Left hindlimb (tissue), 1 donor: ENCODE measurements at places on chromosomes 2 and 18.
A peak's percentile ranks its signal among the peaks of the same experiment; 100 is the strongest.

- DNase-seq = no peak
Observed at GRCh38 chr18:40258311-40258710, 1696.7 kb upstream of the PIK3C3 start.

DNA sequence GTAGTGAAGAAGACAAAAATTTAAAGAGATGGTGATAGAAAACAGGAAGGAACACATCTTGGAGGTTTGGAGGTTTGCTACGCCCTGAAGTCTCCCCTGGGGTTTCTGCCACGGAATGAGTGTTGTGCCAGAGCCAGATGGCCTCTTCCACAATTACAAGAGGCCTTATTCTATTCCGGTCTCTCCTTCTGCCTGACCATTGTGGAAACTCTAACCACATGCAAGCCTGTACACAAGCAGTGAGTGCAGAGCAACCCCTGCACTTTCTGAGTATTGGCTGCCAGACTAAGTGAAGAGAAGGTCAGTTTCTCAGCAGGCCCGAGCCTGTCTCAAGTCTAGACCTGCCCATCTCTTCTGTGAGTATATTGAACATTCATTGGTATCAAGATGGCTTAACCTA is 22.7 kb upstream of the MYO1B start:
- peak; percentile 62 for DNase-seq

GRCh38 chr2:27042159-27042661 is 9.3 kb upstream of the AGBL5 start:
- DNase-seq = no peak

- no peak for DNase-seq
Observed at GRCh38 chr18:75264195-75264594, 53.6 kb downstream of the TSHZ1 start.

DNA sequence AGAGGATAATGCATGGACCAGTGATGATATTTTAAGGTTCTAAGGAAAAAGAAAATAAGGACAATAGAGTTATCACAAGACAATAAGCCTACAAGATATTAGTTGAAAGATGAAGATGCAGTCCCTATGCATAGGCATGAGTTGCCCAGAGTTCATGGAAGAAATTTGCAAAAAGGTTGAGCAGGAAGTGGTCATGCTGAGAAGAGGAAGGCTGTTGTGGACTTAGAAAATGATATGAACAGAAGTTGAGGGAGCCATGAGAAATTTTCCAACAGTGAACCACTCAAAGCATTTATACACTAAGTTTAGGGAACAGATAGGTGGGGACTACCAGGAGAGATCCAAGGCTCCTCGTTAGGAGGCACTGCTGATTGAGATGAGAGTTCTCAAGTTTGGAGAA is 3.5 kb downstream of the OSBPL6 start:
- no peak for DNase-seq

DNA sequence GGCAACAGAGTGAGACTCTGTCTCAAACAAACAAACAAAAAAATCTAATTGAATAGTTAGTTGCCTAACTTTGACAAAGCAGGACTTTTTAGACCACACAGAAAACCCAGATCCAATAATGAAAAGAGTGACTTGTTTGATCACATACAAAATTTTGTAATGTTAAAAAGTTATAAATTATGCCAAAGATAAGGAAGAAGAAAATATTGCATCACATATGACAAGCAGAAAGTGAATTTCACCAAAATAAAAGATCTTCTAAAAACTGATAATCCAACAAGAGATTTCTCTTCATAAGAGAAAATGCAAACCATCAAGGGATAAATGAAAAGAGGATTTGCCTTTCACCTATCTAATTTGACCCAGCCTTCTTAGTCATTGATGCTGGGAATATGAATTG is 2.8 kb upstream of the RMP24 start:
- DNase-seq = no peak

GRCh38 chr2:169513094-169513493 is 3.6 kb downstream of the KLHL41 start:
- DNase-seq = no peak

DNA sequence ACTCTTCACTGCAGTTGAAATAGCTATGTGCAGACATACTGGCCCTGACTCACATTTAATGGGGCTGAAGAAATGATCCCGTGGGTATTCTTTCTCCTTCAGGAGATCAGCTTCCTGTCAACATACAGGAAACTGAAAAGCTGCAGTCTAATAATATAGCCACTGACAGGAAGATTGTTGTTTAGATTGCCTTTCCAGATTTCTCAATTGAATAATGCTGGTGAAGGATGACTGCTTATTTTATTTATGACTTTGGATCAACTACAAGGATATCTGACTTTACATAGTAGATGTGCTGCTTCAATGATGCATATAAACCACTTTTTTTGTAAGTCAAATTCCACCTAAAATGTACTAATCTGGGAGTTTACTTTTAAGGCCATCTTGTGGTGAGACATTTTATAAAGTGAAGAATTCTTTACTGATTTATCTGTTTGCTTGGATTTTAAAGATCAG is 93.4 kb upstream of the MAP4K3 start:
- no peak for DNase-seq

GRCh38 chr2:85914922-85915321 is 26.1 kb upstream of the ST3GAL5 start:
- DNase-seq = no peak

- no peak for DNase-seq
Observed at GRCh38 chr18:5059696-5060032, 137.4 kb downstream of the AKAIN1 start.

DNA sequence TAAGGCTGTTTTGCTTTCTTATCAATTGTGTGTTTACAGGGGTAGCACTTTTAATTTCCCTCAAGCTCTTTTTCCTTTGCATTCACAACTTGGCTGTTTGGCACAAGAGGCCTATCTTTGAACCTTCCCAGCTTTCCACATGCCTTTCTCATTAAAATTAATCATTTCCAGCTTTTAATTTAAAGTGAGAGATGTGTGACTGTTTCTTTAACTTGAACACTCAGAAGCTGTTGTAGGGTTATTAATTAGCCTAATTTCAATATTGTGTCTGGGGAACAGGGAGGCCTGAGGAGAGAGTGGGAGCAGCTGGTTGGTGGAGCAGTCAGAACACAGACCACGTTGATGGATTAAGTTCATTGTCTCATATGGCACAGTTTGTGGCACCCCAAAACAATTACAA is 4.7 kb downstream of the ASB1 start:
- DNase-seq = no peak

- no peak for DNase-seq
Observed at GRCh38 chr2:172113617-172114016, 10.9 kb upstream of the DLX2 start.

DNA sequence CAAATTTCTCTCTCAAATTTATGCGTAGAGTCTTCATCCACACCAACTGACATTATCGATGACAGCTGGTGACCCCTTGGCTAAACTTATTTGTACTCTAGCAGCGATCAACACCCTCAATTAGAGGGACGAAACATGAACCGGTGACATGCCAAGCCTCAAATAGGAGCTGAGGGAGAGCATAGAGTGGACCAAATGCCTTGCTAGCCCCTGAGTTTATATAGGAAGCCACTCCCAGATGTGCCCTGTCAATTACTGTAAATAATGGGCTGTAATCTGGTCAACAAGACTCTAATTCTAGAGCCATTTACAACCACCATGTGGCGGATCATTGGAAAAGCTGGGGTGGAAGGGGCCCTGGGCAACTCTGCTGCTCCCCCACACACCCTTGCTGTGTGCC is 47.6 kb upstream of the FHL2 start:
- no peak for DNase-seq

GRCh38 chr2:102262216-102263129 is 48.9 kb upstream of the IL1RL1 start:
- no peak for DNase-seq

DNA sequence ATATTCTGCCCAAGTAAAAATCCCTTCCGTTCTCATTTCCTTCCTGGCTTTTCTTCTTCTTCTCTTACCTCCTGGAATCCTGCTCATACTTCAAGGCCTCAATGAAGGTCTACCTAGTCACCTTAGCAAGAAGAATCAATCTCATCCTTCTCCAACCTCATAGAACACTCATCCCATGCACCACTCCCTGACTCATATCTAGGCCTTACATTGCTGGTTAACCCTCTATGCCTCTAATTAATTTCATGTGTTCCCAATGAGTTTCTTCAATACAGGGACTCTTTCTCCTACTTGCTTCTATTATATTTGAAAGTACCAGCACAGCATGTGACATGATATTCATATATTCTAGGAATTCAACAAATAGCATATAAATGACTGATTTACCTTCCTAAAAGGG is 63.0 kb downstream of the BCL11A start:
- DNase-seq = no peak

- DNase-seq = no peak
Observed at GRCh38 chr2:38442643-38443541, 65.8 kb upstream of the ATL2 start.

GRCh38 chr2:195117011-195117410 is 540.0 kb upstream of the SLC39A10 start:
- DNase-seq = no peak

DNA sequence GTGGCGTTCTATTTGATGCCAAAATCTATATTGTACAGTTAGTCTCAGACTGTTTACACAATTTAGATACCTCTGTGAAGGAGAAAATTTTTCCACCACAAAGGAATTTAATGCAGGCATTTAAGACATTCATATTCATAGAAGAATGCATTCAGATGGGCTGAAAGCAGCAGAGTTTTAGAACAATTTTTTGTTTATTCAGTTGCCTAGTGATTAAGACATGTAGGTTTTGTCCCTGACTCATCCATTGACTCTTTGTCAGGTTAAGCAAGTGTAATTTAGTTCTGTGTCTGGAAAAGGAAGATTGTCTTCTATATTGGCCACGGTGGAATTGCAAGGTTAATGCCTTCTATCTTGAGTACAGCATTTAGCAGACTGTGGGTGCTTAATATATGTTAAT is 515.0 kb downstream of the PARD3B start:
- DNase-seq = no peak

GRCh38 chr2:20949256-20949655 is 94.6 kb downstream of the APOB start:
- no peak for DNase-seq

GRCh38 chr2:241609859-241610793 is 26.8 kb downstream of the THAP4 start:
- peak; percentile 85 for DNase-seq

GRCh38 chr2:100747551-100747950 is 72.4 kb upstream of the NPAS2 start:
- DNase-seq = no peak

DNA sequence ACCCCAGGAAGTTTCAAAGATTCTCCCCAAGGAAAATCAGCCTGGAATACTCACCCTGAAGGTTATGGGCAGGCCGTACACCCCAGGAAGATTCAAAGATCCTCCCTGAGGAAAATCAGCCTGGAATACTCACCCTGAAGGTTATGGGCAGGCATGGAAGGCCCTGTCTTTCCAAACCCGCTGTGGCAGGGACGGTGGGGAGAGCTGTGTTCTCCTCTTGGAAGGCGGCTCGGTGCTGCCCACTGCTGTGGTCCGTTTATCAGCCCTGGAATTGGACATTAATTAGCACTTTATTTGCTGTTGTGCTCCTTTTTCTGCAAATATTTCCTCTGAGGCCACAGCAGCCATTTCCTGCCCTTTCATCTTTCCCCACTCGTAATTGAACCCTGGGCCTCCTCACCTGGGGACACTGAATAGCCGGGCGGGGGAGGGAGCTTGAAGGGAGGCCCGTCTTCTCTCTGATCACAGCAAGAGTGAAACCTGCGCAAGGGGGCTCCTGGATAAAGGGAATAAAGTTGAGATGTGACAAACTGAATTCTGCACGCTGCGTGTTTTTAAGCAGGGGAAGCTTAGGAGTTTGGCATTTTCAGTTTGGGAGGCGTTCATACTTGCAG is 308.7 kb upstream of the SALL3 start:
- no peak for DNase-seq

DNA sequence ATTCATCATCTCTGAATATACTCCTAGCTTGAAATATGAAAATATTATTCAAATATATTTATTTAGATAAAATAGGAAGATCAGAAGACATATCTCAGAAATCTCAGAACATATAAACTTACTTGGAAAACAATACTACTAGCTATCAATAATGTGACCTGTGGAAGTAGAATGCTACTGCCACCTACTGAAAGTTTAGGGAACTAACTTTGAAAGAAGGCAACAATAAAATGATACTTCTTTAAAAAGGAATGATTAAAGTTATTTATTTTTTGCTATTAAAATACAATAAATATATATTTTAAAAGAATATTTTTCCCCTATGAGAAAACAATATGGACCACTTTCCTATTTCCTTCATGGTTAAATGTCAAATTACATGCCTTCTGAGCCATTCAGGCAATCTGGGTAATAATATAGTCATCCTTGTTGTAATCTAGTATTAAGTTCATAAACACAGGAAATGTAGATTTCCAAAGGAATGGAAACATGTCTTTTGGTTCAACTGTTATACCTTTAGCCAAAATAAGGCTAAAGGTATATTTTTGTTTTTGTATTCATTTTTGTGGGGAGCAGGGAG is 26.0 kb downstream of the ACADL start:
- no peak for DNase-seq

GRCh38 chr2:203799908-203800307 is 67.7 kb upstream of the CTLA4 start:
- no peak for DNase-seq

DNA sequence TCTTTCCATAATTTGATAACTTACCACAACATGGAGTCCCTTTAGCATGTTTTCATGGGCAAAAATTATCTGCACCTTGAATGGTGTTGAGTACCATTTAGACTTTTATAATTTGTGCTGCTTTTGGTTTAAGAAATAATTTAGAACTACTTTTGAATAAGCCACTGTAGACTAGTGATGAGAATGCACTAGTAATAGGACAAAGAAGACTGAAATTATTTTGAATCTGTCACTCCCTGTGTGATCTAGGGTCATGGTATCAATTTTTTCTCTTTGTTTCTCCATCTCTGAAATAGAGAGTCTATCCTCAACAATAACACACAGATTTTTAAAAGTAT is 37.7 kb downstream of the EFEMP1 start:
- DNase-seq = no peak

GRCh38 chr18:73842795-73843394 is 304.7 kb downstream of the FBXO15 start:
- DNase-seq = no peak

DNA sequence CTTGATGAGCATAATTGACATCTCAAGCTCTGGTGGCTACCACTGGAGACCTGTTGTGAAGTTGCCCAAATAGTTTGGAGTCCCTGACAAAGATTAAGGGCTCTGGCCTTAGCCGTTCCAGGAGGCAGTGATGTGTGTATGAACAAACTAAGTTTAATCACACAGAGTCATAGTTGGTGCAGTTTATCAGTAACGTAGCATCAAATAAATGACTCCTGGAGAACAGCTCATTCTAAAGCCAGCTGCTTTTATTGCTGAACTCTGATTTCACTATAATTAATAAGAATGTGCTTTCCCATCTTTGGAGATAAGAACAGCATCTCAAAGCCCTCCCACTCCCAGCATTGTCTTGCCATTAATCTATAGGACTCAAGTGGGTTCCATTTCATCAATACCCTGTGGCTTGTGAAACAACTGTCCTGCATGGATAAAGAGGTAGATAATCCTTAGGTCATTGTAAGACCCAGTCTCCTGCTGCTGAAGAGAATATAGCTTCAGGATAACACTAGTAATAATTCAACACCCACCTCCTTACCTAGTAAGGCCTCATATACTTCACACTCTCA is 211.4 kb upstream of the THUMPD2 start:
- DNase-seq = no peak

- no peak for DNase-seq
Observed at GRCh38 chr2:117997872-117998454, 15.9 kb downstream of the CCDC93 start.

GRCh38 chr18:2441544-2441943 is 129.8 kb downstream of the METTL4 start:
- DNase-seq = no peak
